NCI-H2081 (cell line): ENCODE measurements at places on chromosomes 7 and 10.

GRCh38 chr7:27640884-27641574, 21.7 kb downstream of the HIBADH start:
- DNase-seq = no peak

DNA sequence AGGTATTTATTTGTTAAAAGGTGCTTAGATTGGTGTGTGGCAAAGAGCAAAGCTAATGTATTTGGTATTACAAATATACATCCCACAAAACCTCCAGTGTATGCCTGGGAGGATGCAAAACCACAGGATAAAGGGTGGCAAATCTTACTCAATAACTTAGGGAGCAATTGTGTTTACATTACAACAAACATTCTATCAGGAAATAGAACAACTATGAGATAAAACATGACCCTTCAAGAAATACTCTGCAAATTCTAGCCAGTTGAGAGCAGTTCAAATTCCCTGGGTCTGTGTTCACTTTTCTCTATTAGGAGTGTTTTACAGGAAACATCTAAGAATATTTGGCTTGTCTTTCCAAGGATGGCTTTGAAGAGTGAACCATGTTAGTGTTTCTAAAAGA, 64.9 kb downstream of the CUL1 start:
- no peak for DNase-seq

DNA sequence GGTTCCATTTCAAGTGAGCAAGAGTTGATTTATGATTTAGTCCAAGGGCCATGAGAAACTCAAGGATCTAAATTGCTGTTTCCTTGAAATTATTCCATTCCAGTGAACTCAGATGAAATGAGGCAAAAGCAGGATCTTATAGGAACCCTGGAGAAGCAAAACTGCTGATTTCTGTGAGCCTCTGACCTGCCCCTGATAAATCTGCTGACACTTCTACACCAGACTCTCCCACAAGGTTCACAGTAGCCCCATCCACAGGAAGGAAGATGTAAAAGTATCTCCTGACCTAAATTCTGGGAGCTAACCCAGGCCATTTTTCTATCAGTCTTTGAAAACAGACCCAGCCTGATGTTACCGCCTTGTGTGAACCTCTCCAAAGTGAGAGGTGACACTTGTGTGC, 987.6 kb upstream of the AUTS2 start:
- no peak for DNase-seq

GRCh38 chr7:138892812-138893211, 88.4 kb downstream of the KIAA1549 start:
- DNase-seq = no peak

- peak; percentile 3 for DNase-seq
Observed at GRCh38 chr10:29482591-29483431, 152.0 kb downstream of the SVIL start.

DNA sequence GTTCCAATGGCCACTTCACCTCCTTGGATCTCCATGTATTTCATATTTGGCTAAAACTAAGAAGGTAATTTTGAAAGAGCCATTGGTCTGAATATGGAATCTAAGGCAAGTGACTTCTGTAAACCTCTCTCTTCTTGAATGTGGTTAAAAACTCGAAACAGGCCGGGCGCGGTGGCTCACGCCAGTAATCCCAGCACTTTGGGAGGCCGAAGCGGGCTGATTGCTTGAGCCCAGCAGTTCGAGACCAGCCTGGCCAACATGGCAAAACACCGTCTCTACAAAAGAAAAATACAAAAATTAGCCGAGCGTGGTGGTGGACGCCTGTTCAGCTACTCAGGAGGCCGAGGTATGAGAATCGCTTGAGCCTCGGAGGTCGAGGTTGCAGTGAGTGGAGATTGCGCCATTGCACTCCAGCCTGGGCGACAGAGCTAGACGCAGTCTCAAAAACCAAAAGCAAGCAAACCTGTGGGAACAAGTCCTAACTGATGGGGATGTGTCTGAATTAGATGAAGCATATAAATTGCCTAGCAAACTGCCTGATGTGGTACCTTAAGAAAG, 2.2 kb downstream of the LANCL2 start:
- DNase-seq = peak; percentile 17

GRCh38 chr7:123528265-123528664, 6.1 kb downstream of the IQUB start:
- no peak for DNase-seq

GRCh38 chr7:113812591-113813255, 106.1 kb downstream of the PPP1R3A start:
- no peak for DNase-seq

DNA sequence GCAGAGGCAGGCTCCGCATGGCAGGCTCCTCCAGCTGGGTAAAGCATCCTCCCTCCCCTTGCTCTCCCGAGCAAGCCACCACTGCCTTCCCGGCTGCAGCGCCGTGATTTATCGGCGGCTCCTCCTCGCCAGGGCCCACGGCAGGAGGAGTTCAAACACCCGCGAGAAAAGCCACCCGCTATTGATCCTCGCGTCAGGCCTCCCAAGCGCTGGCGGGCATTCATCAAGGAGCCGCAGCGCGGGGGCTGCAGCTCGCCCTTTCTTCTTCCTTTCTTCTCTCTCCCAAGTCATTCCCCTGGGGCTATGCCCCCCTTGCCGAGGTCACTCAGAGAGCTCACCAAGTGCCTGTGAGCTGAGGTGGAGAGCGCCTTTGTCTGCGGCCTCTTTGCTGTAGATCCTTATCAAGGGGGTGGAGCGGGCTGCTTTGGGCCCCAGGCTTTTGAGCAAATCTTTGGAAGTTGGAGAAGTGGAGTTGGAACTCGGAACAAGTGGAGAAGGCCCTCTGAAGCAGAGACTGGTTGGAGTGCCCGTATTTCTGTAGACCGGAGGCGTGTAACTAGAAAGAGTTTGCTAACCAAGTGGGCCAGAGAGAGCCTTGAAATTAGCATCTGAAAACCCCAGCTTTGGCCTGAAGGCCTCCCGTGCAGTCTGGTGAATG, 107.2 kb upstream of the PPIF start:
- no peak for DNase-seq

- DNase-seq = no peak
Observed at GRCh38 chr7:142961973-142962926, at the start of gene KEL. Gene KEL (minus strand): TSS chr7:142962363. CDS start chr7:142962206, 157 bp downstream.

- no peak for DNase-seq
Observed at GRCh38 chr10:131649617-131650016, 251.2 kb upstream of the PPP2R2D start.

- DNase-seq = peak; percentile 58
Observed at GRCh38 chr7:105015390-105015965, 1.5 kb downstream of the KMT2E start.

DNA sequence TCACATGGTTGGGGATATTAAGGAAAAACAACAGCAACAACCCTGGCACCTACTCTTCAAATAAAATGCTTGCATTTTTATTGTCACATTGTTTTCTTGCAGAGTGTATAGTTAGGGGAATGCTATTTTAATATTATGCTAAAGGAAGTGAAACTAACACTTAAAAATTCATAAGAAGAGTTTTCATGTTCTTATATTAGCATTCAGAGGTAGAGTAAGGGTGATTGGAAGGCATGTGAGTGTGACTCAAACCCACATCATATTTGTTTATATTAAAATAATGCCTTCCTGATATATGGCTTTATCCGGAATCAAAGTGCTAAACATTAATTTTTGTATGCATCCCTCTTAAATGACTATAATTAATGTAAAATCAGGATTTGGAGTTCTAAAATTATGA, 59.8 kb upstream of the TES start:
- no peak for DNase-seq

GRCh38 chr7:102966465-102966864, 53.7 kb downstream of the LRRC17 start:
- DNase-seq = no peak

DNA sequence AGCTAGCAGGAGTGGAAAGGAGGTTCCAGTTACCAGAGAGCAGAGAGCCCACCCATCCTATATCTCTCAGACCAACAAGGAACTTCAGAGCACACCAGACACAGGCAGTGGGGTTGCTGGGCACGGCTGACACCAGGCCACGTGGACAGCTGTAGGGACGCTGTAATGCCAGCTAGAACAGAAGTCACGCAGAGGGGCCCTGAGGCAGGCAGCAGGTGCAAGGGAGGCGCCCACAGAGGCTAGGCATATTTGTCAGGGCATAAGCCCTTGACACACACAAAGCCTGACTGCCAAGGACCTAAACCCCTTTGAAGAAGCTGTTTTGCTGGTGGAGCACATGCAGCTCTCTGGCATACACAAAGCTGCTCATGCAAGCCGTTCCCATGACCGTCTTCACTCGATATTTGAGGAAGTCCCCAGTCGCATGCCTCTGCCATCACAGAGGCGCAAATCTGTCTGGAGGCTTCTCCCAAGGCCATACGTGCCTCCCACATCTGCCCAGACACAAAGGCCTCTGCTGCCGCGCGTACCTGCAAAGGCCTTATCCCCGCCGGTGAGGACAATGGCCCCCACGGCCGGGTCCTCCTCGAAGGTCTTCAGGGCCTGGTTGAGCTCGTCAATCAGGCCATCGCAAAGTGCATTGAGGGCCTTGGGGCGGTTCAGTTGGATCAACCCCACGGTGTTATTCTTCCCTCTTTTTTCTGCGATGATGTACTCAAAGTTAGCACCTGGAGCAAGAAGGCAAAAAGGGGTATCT, 2.9 kb downstream of the ECHS1 start:
- DNase-seq = no peak

GRCh38 chr7:34727464-34727995, 69.5 kb downstream of the NPSR1 start:
- DNase-seq = no peak

GRCh38 chr7:76142861-76143260, 58.8 kb upstream of the SRRM3 start:
- no peak for DNase-seq

DNA sequence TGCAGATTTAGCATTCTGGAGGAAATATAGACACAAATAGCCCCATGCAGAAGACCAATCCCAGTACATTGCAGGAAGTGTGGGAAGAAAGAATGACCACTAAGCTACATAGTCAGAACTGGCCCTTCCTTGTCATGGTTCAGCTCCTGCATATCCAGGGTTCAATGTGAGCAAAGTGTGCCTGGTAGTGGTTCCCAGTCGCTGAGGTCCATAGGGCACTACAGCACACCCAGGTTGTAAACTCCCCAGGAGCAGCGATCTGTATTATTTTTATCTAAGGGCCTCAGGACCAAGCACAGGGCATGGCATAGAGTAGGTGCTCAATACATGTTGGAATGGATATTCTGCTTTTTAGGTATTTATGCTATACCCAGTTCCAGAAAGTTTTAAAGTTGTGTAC, 114.4 kb downstream of the RTKN2 start:
- DNase-seq = no peak

GRCh38 chr7:127393368-127394058, 1.0 kb upstream of the ZNF800 start:
- DNase-seq = peak; percentile 26

GRCh38 chr7:25862261-25863004, 289.6 kb upstream of the NFE2L3 start:
- peak; percentile 100 for DNase-seq

GRCh38 chr10:107686095-107686494, 521.6 kb upstream of the SORCS1 start:
- DNase-seq = no peak

- no peak for DNase-seq
Observed at GRCh38 chr7:133675510-133676218, 422.8 kb downstream of the EXOC4 start.

- no peak for DNase-seq
Observed at GRCh38 chr10:14040787-14041631, 289.7 kb downstream of the FRMD4A start.

DNA sequence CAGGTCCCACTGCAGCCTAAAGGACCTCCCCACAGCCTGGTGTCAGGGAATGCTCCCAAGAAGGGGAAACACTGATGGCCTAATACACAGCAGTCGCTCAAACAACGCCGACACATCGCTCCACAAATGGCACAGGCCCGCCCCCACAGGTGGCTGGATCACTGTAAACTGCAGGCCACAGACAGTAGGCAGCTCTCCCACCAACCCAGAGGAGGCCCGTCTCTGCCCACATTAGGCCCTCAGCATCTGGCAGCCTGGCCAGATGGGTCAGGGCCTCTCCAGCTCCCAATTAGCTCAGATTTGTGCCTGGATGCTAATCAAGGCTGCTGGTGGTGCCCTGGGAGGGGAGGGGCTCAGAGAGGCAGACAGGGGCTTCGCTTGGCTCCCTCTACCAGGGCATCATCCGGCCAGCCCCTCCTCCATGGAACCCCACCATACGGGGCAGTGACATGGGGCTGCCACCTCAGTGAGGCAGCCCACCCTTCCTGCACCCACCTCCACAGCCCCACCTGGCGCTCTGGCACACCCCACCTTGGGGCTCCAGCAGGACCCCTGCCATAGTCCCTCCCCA, 42.7 kb downstream of the CAMK2B start:
- no peak for DNase-seq

DNA sequence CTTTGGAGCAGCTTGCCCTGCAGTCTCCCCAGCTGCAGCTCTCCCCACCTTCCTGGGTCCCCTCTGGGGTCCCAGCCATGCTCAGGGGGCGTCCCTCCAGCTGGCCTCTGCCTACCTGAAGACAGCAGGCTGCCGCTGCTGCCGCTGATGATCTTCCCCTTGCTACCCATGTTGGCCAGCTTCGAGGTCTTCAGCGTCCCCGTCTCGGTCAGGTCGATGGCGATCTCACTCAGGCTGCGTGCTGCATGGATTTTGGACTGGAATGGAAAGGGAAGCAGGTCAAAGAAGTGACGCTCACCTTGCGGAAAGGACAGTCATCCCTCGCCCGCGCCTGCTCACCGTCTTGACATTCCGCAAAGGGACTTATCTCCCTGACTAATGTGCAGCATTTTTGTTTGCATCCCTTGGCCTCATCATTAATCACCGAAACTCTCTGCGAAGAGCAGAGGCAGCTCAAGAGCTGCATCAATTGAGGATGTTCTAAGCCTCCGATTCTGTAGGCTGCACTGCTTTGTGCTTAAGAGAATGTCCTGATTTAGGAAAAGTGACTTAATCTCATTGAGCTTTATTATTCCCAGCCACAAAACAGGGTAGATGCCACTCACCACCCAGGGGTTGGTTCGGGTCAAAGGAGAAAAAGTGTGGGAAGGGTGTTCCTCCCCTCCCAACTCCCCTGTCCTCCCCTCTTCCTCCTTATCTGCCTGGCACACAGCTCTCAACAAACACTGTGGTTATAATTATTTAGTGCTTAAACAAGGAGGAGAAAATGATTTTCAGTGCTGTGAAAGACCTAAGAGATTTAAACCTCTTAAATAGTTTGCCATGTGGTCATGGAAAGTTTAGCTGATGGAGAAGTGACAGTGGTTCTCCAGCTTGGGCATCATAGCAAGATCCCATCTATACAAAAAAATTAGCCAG, 107.3 kb downstream of the PRPF18 start:
- no peak for DNase-seq

DNA sequence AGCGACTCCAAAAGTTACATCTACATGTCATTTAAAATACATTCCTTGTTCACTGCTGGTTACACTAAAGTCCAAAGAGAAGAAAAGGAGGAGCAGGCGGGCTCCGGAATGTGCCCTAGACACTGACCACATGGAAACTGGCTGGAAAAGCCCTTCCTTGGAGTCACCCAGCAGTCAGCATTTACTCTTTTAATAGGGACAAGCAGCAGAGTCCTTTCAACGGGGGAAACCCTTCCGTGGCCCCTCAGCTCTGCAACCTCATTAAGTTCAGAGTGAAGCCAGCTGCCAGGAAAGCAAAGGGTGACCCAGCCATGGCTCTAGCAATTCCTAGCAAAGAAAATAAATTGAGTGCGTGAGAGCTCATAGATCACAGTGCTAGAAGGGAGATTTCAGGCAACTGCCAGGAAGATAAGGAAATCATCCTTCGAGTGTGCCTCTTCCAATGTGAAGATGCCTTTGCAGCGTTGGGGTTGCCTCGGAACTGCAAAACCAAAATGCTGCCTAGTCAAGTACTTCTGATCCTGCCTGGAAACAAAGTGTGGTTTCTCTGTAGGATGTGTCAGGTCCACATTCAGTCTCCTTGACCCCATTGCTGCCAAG, 101.6 kb downstream of the SORBS1 start:
- no peak for DNase-seq
